BJ (cell line): ENCODE measurements at places on chromosomes 7 and 10. TPM values are rescaled to one million over a fixed set of nuclear protein-coding genes. Genes with fewer than 3 reads are reported as not detected.

DNA sequence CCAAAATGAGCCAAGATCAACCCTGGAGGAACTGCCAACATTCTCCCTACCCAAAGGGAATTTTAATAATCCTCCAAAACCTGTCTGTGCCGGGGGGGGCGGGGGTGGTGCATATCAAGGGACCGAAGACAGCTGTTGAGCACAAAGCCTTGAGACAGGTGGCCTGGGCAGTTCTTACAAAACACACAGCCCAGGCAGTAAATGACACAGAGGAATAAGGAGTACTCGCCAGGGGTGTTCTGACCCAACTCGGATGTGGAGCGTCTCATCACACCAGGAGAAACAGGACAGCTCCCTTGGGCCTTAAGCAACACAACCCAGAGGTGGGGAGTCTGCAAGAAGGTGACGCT, 35.6 kb downstream of the PLAC9 start:
- DNase-seq, result no peak

DNA sequence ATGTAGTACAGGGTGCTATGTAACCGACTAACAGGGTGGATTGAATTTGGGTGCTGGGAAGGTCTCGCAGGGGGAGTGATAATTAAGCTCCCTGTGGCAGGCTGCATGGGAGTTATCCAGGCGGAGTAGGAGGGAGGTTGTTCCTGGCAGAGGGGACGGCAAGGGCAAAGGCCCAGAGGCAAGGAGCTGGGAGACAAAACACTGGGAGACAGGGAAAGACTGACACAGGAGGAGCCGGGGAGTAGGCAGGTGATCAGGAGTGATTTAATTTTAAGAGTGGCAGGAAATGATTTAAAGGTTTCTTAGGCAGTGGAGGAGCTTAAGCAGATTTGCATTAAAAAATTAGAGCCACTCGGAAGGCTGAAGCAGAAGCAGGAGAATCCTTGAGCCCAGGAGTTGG, 40.7 kb upstream of the LEP start:
- DNase-seq, result no peak

DNA sequence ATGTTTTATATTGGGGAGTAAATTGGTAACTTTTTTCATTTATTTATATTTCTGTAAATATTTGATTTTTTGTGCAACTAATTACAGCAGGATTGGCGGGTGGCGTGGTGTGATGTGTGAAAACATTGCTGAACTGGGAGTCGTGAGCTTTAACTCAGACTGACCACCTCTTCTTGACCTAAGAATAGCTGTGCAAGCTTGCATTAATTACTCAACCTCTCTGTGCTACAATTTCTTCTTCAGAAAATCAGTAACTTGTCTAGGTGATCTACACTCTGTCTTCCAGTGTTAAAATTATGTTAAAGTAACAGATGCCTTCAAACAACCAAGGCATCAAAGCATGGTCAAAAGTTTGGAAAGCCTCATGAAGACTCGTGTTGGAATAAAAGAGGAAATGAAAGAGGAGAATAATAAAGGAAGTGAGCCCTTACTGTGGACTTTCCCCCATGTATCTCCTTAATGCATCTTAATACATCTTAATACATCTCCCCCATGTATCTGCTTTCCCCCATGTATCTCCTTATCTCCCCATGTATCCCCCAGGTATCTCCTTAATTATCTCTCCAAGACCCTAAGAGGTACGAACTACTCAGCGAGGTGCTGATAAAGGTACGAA, 71.2 kb downstream of the SVIL start:
- no peak for DNase-seq

DNA sequence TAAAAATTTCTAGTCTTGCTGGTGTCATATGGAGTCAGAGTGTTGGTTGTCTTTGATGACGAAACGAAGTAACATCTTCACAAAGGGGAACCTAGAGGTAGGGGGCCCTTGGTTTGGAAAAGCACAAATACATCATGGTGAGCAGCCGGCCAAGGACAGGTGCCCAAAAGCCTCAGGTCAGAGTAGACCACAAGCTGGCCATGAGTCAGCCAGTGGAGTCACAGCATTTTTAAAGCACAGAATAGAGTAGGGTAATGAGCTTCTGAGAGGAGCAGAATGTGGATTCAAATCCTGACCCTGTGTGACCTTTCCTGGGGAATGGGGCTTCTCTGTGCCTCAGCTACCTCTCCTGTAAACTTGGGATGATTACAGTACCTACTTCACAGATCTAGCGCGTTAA, 5.3 kb downstream of the CAMK2B start:
- DNase-seq, result no peak

- no peak for DNase-seq
These were observed 62.5 kb downstream of the NKX6-2 start for GRCh38 chr10:132723330-132723970.

DNA sequence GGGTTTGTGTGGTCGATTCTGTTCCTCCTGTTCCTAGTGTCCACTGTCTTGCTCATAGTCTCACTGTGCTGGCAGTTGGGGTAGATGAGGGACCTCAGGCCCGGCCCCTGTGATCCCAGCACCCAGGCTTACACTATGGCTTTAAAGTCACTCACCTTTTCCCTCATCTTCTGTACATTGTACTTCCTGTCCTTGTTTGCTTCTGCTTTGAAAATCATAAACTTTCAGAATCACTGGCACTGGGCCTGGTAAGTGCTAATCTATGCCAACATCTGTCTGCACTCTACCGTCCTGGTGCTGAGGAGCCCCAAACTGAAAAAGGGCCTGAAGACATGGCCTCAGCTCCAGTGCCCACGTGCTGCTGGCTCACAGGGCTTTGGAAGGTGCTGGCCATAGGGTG, 5.7 kb upstream of the TAS2R60 start:
- no peak for DNase-seq

Gene ATP5MK
- polyA plus RNA-seq, result 170 and 324 TPM in 2 replicates

Gene PRSS2
- polyA plus RNA-seq, result not detected in 2 replicates

Gene LAMB4
- polyA plus RNA-seq, result 0.16 and 0.20 TPM in 2 replicates

GRCh38 chr10:80487791-80488538, 33.9 kb downstream of the TSPAN14 start:
- DNase-seq, result no peak

- no peak for DNase-seq
These were observed 180.3 kb downstream of the NPSR1 start for GRCh38 chr7:34838329-34838728.

Gene STOX1
- 0.02 TPM in 1 of 2 replicates, not detected in the other for polyA plus RNA-seq

DNA sequence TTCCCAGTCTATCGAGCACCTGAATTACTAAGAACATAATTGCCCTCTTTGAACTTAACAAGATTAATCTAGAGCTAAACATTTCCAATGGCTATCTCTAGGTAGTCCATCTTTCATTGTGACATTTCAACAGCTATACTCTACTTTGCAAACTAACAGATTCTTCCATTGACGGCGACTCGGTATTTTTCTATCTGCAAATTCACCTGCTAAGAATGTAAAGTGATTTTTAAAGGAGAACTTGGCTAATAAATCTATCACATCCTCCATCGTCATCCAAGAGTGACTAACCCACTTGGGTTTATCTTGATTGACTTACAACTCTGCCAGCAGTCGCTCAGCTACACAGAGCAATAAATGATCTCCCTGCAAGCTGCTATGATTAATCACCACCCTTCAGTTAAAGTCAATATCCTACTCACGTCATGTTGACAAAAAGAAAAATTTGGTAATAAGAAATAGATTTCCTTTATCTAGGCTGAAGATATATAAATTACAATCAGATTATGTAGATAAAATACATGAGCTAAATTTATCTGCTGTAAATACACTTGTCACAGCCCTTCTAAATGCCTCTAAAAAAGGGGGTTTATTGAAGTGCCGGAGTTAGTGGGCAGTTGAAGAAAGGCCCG, 99.5 kb downstream of the SFMBT2 start:
- no peak for DNase-seq

Gene PRRT4
- 0.07 TPM in 1 of 2 replicates, not detected in the other for polyA plus RNA-seq

DNA sequence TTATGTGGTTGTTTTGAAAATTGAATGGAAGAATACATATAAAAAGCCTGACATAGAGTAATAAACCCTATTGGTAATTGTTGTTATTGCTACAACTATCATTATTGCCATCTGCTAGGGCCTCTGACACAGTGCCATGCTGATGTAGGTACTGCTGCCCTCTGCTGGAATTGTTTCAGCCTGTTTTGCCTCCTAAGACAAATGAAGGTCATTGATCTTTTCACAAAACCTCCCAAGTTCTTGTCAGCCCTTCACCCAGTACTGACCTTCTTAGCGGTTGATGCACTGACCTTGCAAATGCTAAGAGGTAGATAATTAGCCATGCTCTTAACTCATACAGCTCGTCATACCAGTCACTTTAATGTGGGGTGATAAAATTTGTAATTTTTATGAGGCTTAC, 975.2 kb downstream of the SORCS1 start:
- no peak for DNase-seq

DNA sequence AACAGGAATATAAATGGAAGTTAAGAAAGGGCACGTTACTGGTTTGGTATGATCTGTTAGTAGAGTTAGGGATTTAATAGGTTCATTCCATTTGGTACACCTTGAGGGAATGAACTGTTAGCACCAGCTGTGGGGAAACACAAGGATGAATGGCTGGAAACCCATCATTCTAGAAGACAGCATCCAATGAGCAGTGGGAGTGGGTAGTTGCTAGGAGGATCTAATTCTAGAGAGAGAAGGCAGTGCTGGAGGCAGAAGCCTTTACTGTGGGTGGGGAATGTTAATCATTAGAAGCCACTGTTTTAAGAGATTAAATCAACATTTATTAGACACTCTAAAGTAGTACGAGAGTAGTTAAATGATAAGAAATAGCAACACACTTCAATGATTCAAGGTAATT, 15.5 kb upstream of the GPR15LG start:
- no peak for DNase-seq

- no peak for DNase-seq
These were observed 187.8 kb downstream of the GNAT3 start for GRCh38 chr7:80324032-80324431.

- DNase-seq, result no peak
These were observed 101.4 kb downstream of the SEMA3E start for GRCh38 chr7:83547526-83547925.

GRCh38 chr7:153021542-153021941, 262.0 kb downstream of the ACTR3B start:
- DNase-seq, result no peak

Gene CTNNA3
- polyA plus RNA-seq, result not detected in 2 replicates

Gene HUS1
- 14.1 and 23.7 TPM in 2 replicates for polyA plus RNA-seq

DNA sequence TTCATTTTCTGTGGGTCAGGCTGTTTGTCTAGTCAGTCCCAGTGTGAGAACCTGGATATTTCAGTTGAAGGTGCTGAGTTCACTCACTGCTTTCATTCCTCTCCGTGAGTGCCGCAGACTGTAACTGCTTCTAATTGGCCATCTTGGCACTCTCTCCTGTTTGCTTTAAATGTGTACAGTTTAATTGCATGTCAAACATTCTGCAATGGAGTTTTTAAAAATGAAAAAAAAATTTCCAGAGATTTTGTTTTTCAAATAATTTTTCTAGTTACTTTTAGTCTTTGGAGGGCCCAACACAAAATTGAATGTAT, 87.8 kb downstream of the CCSER2 start:
- no peak for DNase-seq

- no peak for DNase-seq
These were observed 47.7 kb upstream of the WAPL start for GRCh38 chr10:86569335-86569734.

DNA sequence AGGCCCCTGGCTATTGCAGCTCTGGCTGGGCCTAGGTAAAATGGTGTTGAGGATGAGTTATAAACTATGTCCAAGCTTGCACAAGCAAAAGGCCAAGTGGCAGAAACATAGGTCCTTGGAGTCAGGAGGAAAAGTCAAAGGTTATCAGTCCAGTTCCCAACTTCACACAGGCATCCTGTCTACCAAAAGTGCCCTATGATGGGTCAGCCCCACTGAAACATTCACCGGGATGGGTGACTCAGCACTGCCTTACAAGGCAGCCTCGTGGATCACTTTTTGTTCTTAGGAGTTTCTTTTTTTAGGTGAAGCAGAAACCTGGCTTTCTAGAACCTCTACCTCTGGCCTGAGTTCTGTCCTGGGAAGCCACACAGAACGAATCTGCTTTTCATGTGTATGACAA, 158.8 kb upstream of the LYZL2 start:
- no peak for DNase-seq

DNA sequence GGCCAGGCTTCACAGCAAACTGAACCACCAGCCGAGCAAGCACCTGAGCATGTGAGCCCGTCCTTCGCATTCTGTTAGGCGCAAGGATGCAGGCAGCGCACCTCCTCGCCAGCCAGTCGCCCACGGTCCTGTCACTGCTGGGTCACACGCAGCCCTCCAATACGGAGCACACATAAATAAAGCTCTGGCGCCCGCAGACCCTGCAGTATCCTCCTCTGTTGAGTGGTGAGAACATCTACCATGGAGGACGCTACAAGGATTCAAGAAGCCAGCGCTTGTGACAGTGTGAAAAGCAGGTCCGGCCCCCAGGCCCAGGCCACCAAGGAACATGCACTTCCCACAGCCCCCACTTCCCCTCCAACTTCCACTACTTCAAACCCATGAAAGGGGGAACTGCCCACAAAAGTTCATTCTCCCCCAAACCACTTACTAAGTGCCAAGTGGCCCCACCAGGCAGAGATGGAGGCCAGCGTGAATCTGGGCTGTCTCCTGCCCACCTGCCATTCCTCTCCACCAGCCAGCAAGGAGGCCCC, 34.8 kb downstream of the VOPP1 start:
- DNase-seq, result no peak

Gene LLCFC1
- polyA plus RNA-seq, result not detected in 2 replicates

- no peak for DNase-seq
These were observed 43.2 kb downstream of the PTPRZ1 start for GRCh38 chr7:121916211-121916610.

DNA sequence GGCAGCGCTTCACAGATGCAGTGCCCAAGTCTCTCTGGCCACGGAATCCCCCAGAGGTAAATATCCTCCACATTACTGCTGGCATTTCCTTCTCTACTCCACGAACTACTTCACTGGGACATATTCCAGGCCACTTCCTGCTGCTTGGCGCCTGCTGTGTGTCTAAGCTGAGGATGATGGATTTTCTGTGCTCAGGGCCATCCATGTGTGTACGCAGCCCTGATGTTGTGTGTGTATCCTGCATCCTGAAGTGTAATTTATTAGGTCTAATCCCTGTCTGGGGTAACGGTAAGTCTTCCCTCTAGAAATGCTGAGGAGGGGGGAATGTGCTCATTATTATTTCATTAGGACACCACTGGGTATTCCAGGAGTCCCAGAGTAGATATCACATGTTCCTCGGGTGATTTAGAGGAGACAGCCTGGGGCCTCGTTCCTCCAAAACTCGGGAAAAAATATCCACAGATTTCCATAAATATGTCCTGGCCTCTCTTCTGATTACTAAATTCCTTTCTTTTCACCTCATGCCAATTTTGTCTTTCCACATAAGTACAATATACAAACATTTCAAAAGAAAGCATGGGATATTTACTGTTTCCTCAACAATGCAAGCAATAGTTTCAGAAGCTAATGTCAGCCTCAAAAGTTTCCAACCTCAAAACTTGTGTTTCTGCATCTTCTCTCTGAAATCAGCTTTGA, 25.5 kb upstream of the HABP2 start:
- DNase-seq, result no peak

Gene ZNF239
- 5.1 and 5.8 TPM in 2 replicates for polyA plus RNA-seq

GRCh38 chr7:128404886-128405470, 4.8 kb downstream of the IMPDH1 start:
- no peak for DNase-seq

Gene LRRC4
- polyA plus RNA-seq, result 0.10 and 0.12 TPM in 2 replicates

- DNase-seq, result no peak
These were observed 116.8 kb downstream of the MAD1L1 start for GRCh38 chr7:2115760-2116447.
